Karpas-422 (cell line): ENCODE measurements at places on chromosomes 4 and X. TPM values are rescaled to one million over a fixed set of nuclear protein-coding genes. Genes with fewer than 3 reads are reported as not detected.

GRCh38 chr4:157425897-157426296, 205.4 kb downstream of the GRIA2 start:
- H3K27me3 ChIP-seq = no peaks in the 10 kb centered on the region
- H3K36me3 ChIP-seq = no peaks in the 10 kb centered on the region
- H3K4me3 ChIP-seq = no peak overlapping the region
- no peak for DNase-seq
- no peaks in the 10 kb centered on the region for H3K4me1 ChIP-seq
- no peak overlapping the region for H3K27ac ChIP-seq

Gene P2RY4
- not detected in 2 replicates for total RNA-seq

Gene GPRIN3
- 0.40 and 0.63 TPM in 2 replicates for total RNA-seq

DNA sequence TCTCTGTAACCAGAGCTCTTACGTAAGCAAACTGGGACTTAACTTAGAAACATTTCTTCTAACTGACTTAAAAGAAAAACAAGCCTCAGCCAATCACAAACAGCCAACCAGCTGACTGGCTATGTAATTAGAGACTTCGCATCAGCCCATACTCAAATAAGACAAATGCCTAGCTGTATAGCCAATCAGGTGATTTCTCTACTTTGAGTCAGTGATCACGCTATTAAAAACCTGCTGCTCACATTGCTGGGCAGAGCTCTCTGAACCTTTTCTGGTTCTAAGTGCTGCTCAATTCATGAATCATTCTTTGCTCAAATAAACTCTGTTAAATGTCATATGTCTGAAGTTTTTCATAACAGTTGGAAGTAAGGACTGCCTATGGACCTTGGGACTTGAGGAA, 9.9 kb upstream of the SMIM10L2A start:
- H3K27ac ChIP-seq = no peak overlapping the region
- H3K4me1 ChIP-seq = peaks cover 20% of the 10 kb centered on the region
- peak; percentile 46 for DNase-seq
- no peak overlapping the region for H3K4me3 ChIP-seq

GRCh38 chrX:44105228-44105913, 132.2 kb upstream of the NDP start:
- no peak for DNase-seq
- no peak overlapping the region for H3K4me3 ChIP-seq
- no peaks in the 10 kb centered on the region; the same call in 1 of the 2 replicates for H3K27me3 ChIP-seq
- H3K27ac ChIP-seq = no peak overlapping the region
- H3K4me1 ChIP-seq = no peaks in the 10 kb centered on the region

GRCh38 chrX:16892504-16893362, 22.6 kb upstream of the RBBP7 start:
- H3K4me3 ChIP-seq = no peak overlapping the region
- H3K27ac ChIP-seq = no peak overlapping the region
- no peaks in the 10 kb centered on the region for H3K27me3 ChIP-seq
- H3K36me3 ChIP-seq = no peaks in the 10 kb centered on the region
- DNase-seq = peak; percentile 93

GRCh38 chrX:13483773-13484172, 85.6 kb upstream of the EGFL6 start:
- no peaks in the 10 kb centered on the region for H3K27me3 ChIP-seq
- no peak for DNase-seq
- peaks cover 7% of the 10 kb centered on the region for H3K4me1 ChIP-seq
- no peak overlapping the region for H3K4me3 ChIP-seq
- H3K27ac ChIP-seq = no peak overlapping the region
